ENCODE measurements at places on chromosomes 2 and 18.

DNA sequence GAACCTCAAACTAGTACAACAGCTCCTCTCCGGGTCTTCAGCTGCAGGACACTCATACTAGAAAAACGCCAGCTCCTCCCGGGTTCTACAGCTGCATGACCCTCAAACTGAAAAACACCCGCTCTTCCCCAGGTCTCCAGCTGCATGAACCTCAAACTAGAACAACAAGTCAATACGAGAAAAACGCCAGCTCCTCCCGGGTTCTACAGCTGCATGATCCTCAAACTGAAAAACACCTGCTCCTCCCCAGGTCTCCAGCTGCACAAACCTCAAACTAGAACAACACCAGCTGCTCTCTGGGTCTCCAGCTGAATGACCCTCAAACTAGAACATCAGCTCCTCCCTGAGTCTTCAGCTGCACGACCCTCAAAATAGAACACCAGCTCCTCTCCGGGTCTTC lies 315.0 kb upstream of the TFPI start:
- no peak for DNase-seq

- DNase-seq, result no peak
Measured at GRCh38 chr2:99104006-99104405, 37.5 kb upstream of the C2orf15 start.

- DNase-seq, result no peak
Measured at GRCh38 chr2:209671020-209671680, 100.5 kb upstream of the UNC80 start.

GRCh38 chr2:211944572-211944971 lies 594.0 kb downstream of the ERBB4 start:
- DNase-seq, result no peak

DNA sequence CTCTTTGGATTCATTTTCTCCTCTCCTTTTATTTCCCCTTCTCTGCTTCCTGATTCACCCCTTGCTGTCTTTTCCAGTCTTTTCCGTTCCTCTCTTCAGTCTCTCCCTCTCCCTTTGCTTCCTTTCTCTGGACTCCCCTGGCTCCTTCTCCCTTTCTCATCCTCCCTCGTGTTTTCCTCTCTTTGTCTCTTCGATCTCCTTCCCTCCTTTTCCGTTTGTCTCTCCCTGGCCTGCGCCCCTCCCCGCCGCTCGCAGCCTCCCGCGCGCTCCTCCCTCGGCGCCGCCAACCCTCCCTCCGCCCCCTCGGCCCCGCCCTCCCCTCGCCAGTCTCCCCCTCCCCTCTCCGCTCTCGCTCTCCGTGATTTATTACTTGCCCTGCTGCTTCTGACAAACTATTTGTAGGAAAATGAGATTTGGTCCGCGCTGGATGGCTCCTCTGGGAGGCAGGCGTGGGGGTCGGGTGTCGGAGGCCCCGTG lies 46.0 kb upstream of the PAX8 start:
- DNase-seq, result peak; percentile 41

GRCh38 chr2:168181825-168182224 lies 65.6 kb downstream of the STK39 start:
- no peak for DNase-seq

DNA sequence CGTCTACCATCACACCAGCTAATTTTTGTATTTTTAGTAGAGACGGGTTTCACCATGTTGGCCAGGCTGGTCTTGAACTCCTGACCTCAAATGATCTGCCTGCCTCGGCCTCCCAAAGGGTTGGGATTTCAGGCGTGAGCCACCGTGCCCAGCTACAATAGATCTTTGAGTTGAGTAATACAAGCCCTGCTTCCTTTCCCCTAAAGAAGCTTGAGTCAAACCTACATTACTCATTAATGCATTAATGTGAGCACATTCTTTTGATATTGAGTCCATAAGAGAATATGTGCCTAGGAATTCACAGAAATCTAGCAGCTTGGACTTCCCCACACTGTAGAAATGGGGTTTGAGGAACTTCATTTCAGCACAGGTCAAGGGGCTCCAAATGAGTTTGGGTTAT lies 39.6 kb downstream of the PSMG2 start:
- no peak for DNase-seq

DNA sequence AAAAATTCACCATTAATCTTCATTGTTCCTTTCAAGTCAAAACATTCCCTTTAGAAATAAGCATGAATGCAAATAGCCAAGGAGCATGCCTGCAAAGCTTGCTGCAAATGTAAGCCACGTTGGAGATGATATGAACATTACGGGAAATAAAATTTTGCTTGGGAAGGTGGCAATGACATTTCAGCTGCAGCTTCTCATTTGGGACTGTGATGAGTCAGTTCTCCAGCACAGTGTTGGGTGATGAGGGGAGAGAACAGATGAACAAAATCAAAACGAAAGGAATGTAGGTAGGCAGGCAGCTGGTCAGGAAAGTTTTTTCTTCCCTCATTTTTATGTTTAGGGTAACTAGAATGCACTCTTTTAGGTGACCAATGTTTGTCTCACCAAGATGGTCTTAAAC lies 65.3 kb upstream of the CHRNA1 start:
- DNase-seq, result no peak

- no peak for DNase-seq
Measured at GRCh38 chr2:208129744-208130711, at the start of gene CRYGC. TSS of gene CRYGC (minus strand) at chr2:208129828. CDS start at chr2:208129792, 36 bp downstream.
